Nephron progenitor cell (in vitro differentiated cells): ENCODE measurements at places on chromosomes 3 and 15.

DNA sequence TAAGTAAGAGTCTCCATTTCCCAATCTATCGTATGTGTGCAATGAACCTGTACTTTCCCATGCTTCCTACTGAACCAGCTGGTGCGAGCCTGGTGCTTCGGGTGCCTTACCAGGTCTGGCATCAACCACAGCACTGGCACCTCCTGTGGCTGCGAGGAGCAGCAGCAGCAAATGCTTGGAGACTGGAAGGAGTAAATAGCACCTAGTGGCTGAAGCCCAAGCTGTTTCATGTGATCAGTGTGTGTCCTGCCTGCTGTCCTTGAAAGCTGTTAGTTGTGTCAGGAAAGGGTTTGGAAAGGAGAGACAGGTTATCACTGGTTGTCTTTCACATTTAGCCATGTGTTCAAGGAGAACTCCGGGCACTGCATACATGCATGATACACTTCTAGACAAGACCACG, 31.8 kb downstream of the PCOLCE2 start:
- no peak for DNase-seq

DNA sequence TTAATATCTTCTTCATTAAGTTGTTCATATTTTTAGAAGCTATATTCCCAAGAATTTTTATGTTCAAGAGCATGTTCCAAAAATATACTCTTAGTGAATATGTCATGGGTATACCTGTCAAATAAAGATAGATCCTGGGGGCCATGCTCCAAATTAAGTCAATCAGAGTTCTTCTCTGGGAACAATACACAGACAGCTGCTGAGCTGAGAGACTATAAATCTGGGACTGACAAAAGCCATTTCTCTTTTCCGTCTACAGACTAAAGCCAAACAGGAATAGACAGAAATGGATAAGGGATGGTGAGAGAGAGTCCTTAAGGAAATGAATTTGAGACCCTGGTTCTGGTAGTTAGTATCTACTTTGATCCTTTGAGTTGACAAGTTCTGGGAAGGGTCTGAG, 465.1 kb upstream of the RASGRP1 start:
- no peak for DNase-seq

GRCh38 chr3:100155590-100155989, 41.3 kb upstream of the FILIP1L start:
- DNase-seq = no peak

DNA sequence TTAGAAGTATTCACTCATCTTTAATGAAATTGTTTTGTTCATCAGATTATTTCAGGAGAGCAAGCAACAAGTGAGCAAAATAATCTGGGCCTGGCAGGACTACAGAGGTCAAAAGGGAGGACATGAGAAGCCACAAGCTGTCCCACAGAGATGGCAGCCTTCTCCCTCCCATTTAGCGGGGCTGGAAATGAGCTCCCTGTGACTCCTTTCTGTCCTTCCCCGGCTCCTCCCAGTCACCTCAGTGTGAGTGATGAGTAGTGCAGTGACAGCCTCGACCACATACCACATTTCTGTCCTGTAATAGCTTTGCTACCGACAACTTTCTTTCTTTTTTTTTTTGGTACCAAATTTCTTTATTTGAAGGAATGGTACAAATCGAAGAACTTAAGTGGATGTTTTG, 38.0 kb downstream of the RAB7A start:
- DNase-seq = no peak

- no peak for DNase-seq
Measured at GRCh38 chr15:81097890-81098280, 36.2 kb upstream of the CFAP161 start.

- DNase-seq = no peak
Measured at GRCh38 chr3:117809186-117810081, 1099.9 kb downstream of the TUSC7 start.

DNA sequence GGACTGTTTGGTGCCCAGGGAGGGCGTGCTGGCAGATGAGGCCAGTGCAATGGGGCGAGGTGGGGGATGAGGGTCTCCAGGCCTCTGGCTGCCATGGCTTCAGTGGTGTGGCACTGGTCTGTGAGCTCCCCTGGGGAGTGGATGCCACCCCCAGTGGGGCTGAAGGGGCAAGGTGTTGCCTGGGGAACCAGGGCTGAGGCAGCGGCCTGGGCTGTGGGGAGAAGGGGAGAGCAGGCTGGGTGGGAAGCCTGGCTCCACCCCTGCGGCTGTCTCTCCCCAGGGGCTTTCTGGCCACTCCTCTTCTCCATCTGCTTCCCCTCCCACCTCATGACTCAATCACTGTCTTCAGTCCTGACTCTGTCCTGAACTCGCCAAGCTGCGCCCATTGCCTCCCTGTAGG, 88.4 kb upstream of the TLE3 start:
- DNase-seq = no peak

DNA sequence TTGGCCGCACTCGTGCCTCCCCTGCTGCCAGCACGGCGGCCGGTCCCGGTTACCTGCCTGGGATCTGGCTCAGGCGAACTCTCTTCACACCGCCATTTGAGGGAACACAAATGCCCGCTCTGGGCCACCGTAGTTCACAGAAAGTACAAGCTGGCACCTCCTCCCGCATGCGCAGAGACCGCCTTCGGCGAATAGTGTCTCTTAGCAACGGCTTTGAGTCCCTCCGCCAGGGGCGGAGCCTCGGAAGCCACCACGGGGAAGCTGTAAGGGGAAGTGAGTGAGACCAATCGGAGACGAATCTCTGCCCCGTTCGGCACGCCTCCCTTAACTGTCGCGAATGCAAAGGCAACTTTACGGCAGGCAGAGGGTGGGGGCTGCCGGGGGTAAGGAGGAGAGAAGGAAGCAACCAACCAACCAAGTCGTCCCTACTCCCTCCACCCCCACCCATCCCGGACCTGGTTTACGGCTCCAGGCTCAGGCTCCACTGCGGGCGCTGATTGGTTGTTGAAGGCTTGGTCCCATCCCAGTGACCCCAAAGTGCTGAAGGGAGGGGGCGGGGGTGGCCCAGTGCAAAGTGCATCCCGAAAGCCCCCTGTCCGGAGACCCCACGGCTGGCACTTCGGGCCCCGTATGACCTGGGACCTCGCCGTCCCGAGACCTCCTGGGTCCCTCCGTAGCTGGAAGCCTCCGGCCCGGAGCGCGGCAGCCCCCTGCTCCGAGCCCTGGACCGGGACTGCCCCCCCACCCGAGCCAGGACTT, at the start of the genes ASB7 and LINS1:
TSS of gene ASB7 (plus strand) at position 526 of the 759 bp plus-strand sequence. CDS start 9,628 bp downstream, outside the sequence.
TSS of gene LINS1 (minus strand) at position 121 of the 759 bp plus-strand sequence. CDS start 21,342 bp downstream, outside the sequence.
- peak; percentile 99 for DNase-seq

DNA sequence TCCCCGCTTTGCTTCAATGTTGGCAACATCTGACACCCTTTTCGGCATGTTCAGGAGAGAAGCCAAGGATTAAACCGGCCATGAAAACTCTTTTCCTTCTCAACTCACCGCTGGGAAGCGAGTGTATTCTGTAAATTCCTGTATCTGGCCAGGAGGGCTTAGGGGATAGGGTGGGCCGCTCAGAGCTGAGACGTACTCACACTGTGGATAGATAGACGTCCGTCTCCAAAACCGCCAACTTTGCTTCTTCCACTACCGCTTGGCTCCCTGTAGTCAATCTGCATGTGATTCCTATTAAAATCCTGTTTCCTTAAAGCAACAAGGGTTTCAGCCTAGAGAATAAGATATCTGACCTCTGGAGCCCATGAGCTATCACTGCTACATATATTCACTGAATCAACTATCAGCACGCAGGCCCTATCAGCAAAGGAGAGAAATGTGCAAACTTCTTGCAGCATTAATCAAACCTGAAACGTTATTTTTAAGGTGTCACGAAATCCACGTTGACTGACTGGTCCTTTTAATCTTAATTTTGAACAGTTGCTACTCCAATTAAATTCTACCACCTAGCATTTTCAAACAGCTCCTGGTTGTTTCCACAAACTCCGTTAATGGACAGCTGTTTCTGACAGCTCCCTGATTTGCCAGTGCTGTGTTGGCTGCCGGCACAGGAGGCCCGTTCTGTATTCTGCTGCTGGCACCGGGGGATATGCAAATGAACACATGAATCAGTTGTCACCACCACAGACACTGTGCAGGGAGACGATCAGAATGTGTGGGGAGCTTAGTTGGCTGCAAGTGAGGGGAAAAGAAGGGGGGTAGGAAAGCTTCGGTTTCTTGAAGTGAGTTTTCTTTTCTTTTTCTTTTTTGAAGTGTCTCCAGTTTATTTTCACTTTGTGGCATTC, 438.9 kb upstream of the ARRDC4 start:
- DNase-seq = peak; percentile 43

- DNase-seq = no peak
Measured at GRCh38 chr15:49088996-49089395, 42.8 kb upstream of the SECISBP2L start.

- no peak for DNase-seq
Measured at GRCh38 chr3:4883011-4883410, 96.2 kb upstream of the BHLHE40 start.

DNA sequence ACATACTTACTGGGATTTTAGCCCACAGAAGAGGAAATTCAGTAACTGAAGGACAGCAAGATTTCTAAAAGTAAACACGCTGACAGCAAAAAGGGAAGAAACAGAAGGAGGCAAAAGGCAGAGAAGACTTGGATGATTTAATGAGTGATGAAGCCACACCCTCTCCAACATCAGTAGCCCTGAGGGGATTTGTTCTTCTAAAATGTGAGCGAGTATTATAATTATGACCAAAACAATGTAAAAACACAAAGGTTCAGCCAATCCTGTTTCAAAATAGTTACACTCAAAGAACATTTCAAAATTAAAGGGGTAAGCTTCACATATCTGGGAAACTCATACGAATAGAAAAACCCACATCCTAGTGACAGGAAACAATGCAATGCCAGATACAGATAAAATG, 25.0 kb downstream of the MCCC1 start:
- DNase-seq = no peak

GRCh38 chr3:172855037-172855436, 104.5 kb downstream of the ECT2 start:
- no peak for DNase-seq

GRCh38 chr3:4478261-4478660, 11.2 kb upstream of the SUMF1 start:
- DNase-seq = no peak

GRCh38 chr15:72169236-72169920, 28.2 kb downstream of the GRAMD2A start:
- no peak for DNase-seq

GRCh38 chr3:18222686-18223085, 202.5 kb downstream of the SATB1 start:
- DNase-seq = no peak

GRCh38 chr3:52216585-52217408, 8.6 kb downstream of the TLR9 start:
- DNase-seq = no peak

GRCh38 chr3:82627733-82628132, 866.3 kb upstream of the GBE1 start:
- DNase-seq = no peak

DNA sequence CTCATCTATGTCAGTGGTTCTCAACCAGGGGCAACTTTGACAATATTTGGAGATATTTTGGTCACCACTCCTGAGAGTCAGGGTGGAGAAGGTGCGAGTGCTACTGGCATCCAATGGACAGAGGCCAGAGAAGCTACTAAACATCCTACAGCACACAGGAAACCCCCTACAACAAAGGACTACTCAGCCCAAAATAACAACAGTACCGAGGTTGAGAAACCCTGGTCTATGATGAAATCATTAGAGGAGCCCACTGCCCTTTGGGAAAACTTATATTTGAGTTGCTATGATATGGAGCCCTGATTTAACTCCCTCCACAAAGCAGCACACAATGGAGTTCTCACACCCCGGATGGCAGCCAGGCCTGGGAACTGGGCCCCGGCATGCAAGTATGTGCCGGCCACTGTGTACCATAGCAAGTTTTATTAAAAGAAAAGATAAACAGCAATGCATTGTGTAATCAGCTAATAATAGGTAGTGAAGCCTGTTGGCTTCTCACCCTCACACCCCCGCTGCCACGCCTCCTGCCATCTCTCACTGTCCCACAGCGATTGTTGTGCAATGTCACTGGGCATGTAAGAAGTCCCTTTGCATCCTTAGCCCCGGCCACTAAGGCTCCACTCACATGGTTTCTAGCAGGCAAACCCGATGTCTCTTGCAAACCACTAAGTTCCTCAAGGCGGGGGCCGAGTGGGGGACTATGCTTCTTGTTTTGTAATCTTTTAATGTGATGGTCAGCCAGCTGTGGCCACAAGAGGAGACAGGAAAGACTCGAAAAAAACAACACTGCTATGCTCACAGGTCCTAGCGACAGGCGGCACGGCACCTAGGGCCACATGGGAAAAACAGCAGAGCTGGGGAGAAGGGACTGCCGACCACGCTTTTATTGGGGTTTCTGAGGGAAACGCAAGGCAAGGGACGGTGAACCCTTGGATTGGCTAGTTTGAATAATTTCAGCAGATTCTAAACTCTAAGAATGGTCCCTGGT, 110.0 kb downstream of the AQP9 start:
- DNase-seq = no peak

- no peak for DNase-seq
Measured at GRCh38 chr3:143389388-143389787, 269.8 kb downstream of the CHST2 start.

DNA sequence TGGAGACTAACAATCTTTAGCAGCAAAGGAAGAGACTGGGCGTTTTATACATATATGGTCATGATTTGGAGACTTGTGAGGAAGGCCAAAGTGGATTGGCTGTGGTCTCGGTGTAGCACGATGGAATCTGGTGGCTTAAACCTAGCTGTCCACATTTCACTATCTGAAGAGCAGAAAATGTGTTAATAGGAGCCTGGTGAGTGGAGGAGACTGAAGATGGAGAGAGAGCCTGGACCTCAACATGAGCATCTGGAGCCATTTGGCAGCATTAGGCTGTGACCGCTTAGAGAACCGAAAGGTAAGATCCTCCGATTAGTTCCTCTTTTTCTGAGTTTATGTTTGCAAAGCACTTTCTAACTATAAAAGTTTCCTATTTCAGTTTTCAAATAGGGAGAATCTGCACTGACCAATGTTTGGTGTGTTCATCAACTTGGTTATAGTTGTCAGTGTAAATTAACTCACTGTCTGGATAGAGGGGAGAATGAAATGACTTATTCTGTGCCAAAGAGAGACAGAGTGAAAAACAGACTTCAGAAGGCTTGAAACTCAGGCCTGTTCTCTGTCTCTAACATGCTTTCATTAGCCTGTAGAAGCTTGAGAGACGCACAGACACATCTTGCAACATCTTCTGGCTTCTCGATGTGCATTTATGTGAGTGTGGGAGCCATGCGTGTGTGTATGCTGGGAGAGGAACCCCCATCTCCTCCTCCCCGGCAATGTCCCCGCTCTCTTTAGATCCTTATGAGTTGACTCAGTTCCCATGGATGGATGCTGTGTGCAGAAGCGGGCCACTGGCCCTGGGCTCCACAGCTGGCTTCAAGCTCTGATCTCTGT, 244.7 kb upstream of the TBL1XR1 start:
- DNase-seq = no peak

DNA sequence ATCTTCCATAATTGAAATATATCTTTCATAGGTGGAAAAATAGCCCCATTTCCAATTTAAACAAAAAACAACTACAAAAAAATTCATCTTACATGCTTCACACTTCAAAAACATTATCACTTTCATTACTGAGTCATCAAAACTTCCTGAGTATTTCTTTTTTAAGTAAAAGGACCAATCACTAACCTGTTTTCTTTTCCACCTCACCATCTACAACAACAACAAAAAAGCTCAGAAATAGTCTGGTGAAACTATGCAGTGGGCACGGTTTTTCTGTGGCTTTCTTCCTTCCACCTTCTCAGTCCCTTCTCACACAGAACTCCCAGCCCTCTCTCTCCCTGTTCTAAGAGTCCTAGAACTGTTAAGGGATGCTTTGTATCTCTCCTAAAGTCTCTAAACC, 20.3 kb upstream of the TNIK start:
- no peak for DNase-seq
